ENCODE measurements at places on chromosomes 6 and 20.

GRCh38 chr6:224350-224749, 67.9 kb upstream of the DUSP22 start:
- no peak for DNase-seq

GRCh38 chr6:53048431-53049195, 16.6 kb upstream of the FBXO9 start:
- DNase-seq = no peak

DNA sequence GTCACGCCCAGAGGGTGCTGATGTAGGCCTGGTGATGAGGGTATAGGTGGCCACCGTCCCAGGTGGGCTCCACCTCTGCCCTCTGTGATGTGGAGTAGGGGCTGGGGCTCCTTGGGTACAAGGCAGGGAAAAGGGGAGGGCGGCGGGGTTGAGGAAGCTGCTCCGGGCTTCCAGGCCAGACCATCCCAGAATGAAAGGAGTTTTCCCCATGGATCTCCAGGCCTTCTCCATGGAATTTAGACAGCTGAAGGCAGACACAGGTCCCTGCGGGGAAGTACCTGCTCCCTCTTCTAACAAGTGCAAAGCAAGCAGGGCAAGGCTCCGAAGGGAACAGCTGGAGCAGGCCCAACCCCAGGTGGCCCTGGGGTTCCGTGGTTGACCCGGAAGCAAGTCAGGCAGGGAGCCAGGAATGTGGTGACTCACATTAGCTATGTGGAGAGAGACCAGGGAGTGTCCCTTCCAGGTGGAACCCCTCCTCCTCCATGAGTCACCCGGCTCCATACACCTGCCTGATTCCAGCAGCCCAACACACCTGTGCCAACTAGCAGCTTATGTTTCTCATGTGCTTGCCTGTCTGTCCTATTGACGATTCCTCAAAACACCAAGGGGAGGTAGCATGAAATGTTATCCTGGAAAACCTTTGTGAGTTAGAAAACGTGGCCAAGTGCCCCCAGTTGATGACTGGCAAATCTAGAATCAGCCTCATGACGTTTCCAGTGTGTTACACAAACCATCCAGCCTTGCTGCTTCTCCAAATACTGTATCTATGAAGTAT, 59.7 kb upstream of the SNX9 start:
- no peak for DNase-seq

GRCh38 chr6:20691185-20691584, 156.9 kb downstream of the CDKAL1 start:
- no peak for DNase-seq

DNA sequence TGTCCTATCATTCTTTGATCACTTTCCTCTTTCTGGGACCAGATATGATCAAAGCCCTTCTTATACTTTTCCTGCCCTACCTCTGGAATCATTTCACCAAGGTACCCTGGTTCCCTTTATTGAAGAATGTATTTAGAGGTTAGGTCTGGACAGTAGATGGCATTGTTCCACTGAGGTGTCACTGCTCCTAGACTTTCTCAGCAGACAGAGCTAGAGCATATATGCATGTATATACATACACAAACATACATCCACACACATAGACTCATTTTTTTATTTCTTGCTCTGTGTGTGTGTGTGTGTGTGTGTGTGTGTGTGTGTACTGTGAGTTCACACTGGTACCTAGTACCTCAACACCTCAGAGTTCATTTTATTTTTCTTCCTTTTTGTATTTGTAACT, 40.9 kb downstream of the PTPRA start:
- DNase-seq = no peak

DNA sequence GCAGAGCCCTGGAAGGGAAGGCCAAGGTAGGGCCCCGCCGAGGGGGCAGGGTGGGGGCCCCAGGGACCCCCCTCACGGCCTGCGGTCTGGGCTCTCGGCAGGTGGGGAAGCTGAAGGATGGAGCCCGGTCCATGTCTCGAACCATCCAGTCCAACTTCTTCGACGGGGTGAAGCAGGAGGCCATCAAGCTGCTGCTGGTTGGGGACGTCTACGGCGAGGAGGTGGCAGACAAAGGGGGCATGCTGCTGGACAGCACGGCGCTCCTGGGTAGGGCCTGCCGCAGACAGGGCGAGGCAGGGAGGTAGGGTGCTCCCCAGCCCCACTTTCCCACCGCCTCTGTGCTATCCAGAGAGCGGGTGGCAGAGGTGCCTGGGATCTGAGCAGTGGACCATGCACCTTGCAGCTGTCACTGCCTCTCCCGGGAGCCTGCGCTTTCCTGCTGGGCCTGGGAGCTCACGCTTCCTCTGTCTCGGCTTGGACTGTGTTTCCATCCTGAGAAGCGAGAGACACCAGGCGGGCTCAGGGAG, 83.1 kb downstream of the SYNJ2 start:
- no peak for DNase-seq

DNA sequence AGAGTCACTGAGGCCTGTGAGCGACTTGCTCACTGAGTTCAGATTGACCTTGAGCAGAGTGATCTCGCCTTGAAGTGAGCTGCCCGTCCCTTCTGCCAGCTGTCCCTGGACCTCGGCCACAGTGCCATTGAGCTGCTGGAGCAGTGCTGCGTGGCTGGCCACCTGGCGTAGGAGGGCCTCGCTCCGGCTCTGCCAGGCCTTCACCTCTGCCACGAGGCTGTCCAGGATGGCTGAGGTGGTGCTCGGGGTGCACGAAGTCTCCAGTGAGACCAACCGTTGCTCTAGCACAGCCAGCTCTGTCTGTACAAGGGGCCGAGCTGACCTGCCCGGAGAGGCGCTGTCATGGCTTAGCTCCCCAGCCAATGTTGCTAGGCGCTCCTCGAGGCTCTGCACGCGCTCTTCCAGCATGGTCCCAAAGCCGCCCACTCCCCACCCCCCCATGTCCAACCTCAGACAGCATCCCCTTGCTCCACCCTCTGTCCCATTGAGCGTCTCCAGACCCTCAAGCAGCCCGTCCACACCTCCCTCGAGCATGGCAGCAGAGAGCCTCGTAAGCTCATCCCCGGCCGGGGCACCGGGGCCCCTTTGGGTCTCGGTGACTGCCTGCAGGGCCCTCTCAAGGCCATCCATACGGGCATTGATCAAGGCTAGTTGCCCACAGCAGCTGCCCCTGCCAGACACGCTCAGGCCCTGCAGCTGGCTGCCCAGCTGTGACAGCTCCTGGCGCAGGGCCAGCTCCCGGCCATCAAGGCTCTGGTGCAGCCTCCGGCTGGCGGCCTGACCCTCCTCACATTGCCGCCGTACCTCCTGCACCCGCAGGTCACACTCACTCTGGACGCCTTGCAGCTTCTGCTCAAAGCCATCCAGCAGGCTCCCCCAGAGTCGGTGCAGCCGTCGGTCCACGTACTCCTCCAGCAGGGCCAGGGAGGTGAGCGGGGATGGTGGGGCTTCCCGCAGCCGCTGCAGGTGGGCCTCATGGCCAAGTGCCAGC, 4.6 kb downstream of the EMILIN3 start:
- DNase-seq = no peak

DNA sequence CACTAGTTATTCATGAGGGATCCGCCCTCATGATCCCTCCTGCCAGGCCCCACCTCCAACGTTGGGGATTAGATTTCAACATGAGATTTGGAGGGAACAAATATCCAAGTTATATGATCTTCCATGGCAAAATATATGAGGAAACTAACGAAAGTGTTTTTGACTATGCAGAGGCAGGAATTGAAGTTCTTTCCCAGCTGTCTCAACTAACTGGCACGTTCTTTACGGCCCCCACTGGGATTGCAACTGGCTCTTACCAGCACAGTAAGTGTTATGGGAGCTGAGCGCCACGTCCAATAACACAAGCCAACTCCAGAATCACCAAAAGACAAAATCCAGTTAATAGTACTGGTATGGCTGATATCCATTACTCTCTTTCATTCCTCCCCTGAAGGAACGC, 66.6 kb downstream of the ECT2L start:
- no peak for DNase-seq

DNA sequence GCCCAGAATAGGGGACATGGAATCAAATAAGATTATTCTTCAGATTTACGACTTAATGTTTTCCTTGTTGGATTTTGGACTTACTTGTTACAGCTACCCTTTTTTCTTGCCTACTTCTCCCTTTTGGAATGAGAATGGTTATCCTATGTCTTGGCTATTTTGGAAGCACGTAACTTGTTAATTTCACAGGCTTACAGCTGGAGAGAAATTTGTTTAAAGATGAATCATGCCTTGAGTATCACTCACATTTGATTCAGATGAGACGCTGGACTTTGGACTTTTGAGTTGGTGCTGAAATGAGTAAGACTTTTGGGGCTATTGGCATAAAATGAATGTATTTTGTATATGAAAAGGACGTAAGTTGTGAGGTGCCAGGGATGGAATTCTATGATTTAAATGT, 83.3 kb downstream of the SMPDL3A start:
- DNase-seq = no peak

DNA sequence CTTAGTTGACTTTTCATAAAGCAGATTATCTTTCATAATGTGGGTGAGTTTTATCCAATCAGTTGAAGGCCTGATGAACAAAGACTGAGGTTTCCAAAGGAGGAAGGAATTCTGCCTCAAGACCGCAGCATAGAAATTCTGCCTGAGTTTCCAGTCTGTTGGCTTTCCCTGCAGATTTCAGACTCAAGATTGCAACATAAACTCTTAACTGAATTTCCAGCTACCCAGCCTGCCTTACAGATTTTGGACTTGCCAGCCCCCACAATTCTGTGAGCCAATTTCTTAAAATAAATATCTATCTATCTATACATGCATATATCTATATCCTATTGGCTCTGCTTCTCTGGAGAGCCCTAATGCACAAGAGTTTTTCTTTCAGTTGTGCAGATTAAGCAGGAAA, 57.3 kb upstream of the SMLR1 start:
- no peak for DNase-seq

- no peak for DNase-seq
Measured at GRCh38 chr6:148866657-148867268, 119.9 kb downstream of the UST start.

- peak; percentile 41 for DNase-seq
Measured at GRCh38 chr20:36573798-36574365, 485 bp downstream of the TGIF2 start.

- no peak for DNase-seq
Measured at GRCh38 chr20:58143531-58143930, 84.9 kb downstream of the ANKRD60 start.

DNA sequence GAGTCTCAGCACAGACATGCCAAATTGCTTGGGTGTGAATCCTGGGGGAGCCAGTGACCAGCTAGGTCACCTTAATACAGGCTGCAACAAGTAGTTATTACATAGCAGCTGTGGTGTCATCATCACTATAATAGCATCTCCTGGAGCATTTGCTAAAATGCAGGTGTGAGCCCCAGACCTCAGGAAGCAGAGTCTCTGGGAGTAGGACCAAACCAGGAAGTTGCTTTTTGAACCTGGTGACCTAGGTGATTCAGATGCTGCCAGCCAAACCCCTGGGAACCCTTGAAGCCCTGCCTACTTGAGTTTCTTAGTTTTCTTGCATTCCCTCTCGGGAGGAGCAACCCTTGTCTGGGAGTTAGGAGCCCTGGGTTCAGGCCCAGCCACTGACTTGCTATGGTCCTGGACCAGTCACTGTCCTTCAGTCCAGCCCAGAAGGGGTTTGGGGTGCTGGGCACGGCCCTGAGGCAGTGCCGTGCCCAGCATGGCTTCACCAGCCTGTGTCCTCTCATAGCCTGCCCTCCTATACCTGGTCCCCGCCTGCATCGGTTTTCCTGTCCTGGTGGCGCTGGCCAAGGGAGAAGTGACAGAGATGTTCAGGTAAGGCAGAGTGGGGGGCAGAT, 39.3 kb upstream of the ID1 start:
- DNase-seq = no peak

DNA sequence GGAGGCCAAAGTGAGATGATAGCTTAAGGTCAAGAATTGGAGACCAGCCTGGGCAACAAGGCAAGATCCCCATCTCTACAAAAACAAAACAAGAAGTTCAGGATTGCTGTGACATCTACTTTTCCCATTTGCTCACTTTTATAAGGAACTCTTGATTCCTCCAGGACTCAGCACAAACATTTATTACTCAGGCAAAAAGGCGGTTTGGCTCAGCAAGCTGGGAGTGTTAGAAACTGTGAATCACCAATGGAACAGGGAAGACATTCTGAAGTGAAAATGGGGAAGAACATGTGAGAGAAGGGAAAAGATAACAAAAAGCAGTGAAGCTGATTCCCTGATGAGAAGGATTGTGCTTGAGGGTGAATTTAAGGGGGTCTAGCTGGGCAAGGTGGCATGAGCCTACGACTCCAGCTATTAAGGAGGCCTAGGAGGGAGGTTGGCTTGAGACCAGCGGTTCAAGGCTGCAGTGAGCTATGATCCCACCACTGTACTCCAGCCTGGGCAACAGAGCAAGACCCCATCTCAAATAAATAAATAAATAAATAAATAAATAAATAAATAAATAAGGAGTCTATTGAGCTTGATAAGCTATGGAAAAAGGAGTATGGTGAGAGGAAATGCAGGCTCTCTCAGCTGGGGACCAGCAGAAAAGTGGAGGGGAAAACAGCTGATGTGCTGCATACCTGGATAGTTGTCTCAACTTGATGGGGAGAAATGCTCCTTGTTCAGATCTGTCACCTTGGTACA, 65.4 kb upstream of the HDDC2 start:
- DNase-seq = no peak

Data from stimulated activated CD8-positive, alpha-beta memory T cell treated with anti-CD3 and anti-CD28 coated beads, Interleukin-7, amount 100 ng/mL, for 4 hours (primary cell).